Hematopoietic multipotent progenitor cell (in vitro differentiated cells): ENCODE measurements at places on chromosomes 7 and 10. TPM values are rescaled to one million over a fixed set of nuclear protein-coding genes. Genes with fewer than 3 reads are reported as not detected.

- DNase-seq = no peak
Observed at GRCh38 chr7:149050941-149051340, 22.6 kb upstream of the PDIA4 start.

DNA sequence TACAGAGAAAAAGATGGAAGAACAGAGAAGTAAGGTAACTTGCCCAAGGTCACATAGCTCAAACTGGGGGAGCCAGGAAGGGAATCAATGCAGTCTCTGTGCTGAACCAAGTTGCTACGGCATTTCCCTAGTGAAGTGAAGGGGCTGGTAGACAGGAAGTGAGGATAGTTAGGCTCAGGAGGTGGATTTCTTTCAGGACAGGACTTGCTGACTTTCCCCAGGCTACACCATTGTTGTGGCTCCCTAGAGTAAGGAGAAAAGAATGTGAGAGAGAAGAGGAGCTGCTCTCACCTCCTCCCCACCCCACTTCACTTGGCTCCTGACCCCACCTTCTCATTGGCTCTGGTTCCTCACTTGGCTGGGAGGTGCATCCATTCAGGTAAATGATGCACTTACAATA lies 316.9 kb downstream of the INHBA start:
- DNase-seq = no peak

The HSPA12A gene
- 0.54 TPM for total RNA-seq

- no peak for DNase-seq
Observed at GRCh38 chr7:114422507-114423501, 8.2 kb downstream of the FOXP2 start.

- no peak for DNase-seq
Observed at GRCh38 chr7:4842319-4843064, 19.3 kb downstream of the PAPOLB start.

- DNase-seq = peak; percentile 47
Observed at GRCh38 chr7:44884621-44885393, 523 bp downstream of the PURB start.
